ENCODE measurements at places on chromosomes 4 and X.

- DNase-seq: no peak
Measured at GRCh38 chr4:2935762-2936743, 27.2 kb downstream of the NOP14 start.

GRCh38 chr4:66187175-66187720 lies 517.0 kb upstream of the EPHA5 start:
- DNase-seq: no peak

GRCh38 chrX:18422325-18422724 lies 3.1 kb upstream of the CDKL5 start:
- DNase-seq: no peak

- DNase-seq: no peak
Measured at GRCh38 chrX:18934708-18935107, 49.2 kb downstream of the PHKA2 start.

- DNase-seq: no peak
Measured at GRCh38 chr4:176198316-176198903, 3.0 kb upstream of the SPATA4 start.

DNA sequence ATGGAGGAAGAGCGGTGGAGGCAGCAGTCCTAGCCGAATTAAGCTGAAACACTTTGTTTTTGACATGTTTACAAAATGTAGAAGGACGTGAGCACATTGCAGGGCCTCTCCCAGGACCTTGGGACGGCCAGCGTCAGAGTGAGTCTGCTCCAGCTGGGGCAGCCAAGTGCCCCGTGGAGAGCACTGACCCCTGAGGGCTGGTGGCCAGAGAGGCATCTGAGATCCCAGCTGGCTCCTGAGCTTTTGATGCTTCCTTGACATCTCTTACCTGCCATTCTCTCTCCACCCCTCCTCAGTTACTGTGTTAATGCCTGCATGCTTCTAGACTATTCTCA lies 24.7 kb downstream of the NAT8L start:
- no peak for DNase-seq

DNA sequence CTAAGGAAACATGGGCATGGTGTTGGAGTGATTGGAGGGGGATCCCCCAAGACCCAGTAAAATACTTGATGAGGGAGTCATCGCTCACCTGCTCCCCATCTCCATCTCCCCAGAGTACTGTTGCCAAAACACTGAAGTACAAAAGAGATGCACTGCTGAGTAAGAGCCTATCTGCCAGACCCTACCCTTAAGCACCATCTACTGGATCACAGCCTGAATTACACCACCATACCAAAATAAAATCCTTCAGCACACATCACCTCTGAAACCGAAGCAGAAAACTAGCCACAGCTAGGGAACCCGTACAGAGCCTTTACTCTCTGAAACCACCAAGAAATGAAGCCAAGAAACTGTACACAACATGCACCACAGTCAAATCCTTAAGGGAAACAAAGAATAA lies 466.3 kb upstream of the ACTRT1 start:
- no peak for DNase-seq
